ENCODE measurements at places on chromosomes 4 and X.

- no peak for DNase-seq
These were observed 272.7 kb upstream of the PCDH18 start for GRCh38 chr4:137804906-137805495.

DNA sequence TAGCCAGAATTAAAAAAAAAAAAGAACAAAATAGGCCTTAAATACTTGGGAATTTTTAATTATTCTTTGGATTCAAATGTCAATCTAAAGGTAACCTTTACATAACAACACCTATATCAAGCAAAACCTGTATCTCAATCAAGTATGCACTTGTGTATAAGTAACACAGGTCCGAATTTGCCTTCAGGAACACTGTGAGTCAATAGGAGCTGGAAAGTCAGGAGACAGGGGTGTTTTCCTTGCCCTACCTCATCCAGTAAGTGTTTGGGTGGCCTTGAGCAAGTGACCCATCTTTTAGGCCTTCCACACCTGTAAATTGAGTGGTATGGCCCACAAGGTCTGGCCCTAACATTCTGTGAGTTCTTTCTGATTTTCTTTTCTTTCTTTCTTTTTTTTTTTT lies 40.8 kb upstream of the VEGFD start:
- no peak for DNase-seq

- no peak for DNase-seq
These were observed 26.5 kb upstream of the FUNDC1 start for GRCh38 chrX:44569122-44569521.

DNA sequence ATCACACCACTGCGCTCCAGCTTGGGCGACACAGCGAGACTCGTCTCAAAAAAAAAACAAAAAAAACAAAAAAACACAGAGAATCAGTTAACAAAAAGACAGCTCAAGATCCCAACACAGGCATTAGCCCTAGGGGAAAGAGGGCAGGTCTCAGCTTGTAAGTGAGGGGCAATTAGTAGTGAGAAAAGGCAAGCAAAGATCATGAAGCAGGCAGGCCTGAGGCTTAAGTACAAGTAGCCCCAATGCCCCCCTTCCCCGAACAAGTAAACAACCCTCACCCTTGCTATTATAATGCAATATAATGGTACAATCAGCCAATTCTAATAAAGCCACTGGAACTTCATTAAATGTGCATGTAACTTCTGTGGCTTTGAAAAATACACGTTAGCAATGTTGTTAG lies 17.0 kb downstream of the ADGRA3 start:
- DNase-seq = no peak

GRCh38 chrX:538311-538710 lies 92.3 kb upstream of the SHOX start:
- no peak for DNase-seq

DNA sequence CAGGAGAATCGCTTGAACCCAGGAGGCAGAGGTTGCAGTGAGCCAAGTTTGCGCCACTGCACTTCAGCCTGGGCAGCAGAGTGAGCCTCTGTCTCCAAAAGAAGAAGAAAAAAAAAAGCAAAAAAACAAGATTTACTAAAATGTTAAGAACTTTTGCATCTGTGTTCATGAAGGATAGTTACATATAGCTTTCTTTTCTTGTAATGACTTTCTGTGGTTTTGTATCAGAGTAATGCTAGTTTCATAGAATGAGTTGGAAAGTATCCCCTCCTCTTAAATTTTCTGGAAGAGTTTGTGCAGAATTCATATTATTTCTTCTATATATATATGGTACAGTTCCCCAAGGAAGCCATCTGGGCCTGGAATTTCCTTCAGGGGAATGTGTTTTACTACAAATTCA lies 17.0 kb upstream of the GRIPAP1 start:
- no peak for DNase-seq

- DNase-seq = no peak
These were observed 84.3 kb upstream of the PSAPL1 start for GRCh38 chr4:7518871-7519637.

- no peak for DNase-seq
These were observed 146.2 kb downstream of the SPOCK3 start for GRCh38 chr4:167088115-167088514.

DNA sequence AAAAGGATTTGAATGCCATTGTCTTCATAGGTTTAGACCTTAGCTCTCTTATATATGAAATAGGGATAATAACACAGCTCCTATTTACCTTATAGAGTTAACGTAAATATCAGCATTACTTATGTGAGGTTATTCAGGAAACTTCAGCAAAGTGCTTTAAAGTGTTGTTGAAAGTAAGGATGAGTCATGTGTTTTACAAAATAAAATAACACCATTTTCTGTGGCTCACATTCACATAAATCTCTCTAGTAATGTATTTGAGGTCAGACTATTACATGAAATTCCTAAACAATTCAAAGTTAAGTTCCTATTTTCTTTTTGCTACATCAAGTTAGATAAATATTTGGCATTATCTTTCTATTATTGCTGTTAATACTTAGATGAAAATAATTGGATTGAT lies 2.9 kb downstream of the GNRHR start:
- peak; percentile 24 for DNase-seq

DNA sequence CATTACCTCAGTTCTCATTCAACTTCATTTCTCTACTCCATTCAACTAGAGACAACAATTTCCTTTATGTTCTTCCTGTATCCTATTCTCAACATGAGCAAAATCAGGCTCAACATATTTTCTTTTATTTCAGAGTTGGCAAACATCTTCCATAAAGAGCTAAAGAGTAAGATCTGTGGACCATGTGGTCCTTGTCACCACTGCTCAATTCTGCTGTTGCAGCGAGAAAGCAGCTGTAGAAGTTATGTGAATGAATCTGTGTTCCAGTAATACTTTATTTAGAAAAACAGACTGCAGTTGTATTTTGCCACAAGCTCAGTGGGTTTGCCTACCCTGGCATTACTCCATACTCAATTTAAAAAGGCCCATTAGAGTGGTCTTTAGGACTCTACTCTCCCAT lies 2057.3 kb downstream of the ARAP2 start:
- DNase-seq = no peak

- peak; percentile 80 for DNase-seq
These were observed 23.6 kb upstream of the YTHDC1 start for GRCh38 chr4:68373513-68373912.

DNA sequence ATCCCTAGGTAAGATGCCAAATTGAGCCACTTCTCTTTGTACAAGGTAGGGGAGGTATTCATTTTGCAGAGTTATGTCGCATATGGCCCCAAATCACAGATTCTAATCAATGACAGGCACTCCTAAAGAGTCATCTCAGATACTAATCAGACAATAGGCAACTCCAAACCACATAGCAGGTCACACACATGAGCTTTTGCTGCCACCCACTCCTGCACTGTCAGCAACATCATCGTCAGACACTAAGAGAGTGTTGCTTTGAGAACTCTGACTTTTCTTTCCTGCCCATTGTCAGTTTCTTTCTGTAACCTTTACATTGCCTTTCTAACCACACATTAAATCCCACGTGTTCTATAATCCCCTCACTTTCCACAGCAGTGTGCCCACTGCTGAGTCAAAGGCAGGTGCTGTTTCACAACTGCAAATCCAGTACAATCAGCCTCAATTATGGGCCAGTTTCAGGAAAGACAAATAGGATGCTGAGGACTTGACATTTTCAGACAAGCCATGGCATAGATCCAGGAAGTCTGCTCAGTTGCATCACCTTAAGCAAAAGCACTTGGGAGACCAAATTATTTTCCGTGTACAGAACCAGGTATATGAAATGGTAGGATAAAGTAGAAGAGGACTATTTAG lies 23.5 kb downstream of the TMEM31 start:
- peak; percentile 45 for DNase-seq

- DNase-seq = no peak
These were observed 44.9 kb downstream of the CLNK start for GRCh38 chr4:10639664-10640063.

DNA sequence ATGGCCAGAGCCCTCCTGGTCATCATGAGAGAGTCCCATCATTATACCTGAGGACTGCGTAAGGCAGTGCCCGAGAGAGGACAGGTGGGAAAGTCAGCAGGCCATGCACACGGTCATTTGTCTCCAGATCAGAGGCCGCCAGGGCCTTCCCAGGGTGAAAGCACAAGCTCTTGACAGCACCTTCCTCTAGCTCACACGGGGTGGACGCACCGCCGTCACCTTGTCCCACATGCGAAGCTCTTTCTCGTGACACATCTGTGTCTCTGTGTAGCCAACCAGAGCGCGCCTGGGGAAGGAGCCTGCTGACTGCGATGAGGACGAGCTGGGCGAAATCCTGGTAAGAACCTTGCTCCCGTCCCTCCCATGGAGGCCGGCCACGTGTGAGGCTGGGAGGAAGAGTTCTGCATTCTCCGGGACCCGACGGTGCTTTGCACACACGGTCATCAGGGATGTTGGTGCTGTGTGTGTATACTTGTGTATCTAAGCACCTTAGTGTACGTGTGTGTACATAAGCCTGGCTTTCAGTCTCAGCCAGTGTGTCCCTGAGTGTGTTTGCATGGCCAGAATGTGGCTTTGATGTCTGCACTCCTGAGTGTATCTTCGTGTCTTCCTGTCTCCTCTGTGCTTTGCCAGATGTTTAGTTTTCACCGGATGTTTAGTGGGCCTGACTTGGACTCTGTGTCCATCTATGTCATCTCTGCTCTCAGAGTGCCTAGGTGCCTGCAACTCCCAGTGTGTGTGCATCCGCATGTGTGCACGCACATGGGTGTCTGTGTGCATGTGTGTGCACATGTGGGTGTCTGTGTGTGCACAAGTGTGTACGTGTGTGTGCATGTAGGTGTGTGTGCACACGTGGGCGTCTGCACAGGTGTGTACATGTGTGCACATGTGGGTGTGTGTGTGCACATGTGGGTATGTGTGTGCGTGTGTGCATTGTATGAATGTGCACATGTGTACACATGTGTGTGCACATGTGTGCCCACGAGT lies 15.1 kb downstream of the ATP5ME start:
- DNase-seq = no peak

DNA sequence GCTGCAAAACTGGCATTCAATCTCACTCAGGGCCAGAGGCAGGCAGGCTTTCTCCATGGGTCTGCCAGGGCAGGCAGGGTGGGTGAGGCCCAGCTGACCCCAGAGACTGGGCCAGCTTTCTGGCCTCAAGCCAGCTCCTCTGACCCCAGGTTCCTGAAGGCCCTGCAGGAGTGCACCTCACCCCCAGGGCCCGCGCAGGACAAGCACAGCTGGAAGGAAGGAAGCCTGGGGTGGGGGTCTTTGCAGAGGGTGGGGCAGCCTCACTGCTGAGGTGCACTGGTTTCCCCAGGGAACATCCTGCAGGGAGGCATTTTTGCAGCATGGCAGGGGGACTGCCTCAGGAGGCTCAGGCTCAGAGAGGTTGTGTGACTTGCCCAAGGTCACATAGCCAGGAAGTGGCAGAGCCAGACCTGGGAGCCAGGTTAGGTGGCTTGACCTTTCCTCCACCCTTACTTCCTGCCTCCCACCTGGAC lies 31.5 kb upstream of the AFAP1 start:
- DNase-seq = no peak

- DNase-seq = no peak
These were observed 168.5 kb upstream of the PCDH18 start for GRCh38 chr4:137700751-137701150.

DNA sequence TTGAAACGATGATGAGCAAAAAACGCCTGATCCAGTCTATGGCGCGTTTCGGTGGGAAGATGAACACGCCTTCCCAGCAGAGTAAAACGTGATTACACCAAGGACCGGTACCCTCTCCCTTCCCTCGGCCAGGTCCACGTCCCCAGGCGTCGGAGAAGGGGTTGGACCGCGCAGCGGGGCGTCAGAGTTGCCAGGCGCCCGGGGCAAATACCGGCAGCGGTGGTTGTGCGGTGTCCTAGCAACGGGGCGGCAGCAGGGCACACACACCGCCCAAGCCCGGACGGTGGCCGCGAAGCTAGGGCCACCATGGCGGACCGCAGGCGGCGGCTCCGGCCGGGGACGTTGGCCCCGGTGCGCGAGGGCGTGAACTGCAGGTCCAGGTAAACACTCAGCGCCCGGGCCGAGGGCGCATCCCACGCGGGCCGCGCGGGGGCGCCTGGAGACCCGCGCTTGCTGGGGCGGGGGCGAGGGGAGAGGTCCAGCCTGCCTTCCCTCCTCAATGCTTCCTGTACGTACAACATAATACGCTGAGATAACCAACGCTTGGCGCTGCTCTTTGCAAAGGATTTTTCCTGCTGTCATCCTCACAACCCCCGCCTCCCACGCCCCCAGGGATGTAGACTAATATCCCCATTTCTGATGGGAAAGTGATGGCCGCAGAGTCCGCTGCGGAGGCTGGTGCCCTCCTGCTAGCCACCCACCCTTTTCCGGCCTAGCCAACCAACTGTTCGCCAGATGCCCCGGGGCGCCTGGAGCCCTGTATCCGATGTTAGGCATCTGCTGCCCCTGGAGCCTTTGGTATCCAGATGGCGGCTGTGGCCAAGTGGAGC lies at the start of gene FAM47E:
Gene FAM47E, plus strand, starts transcription at position 281 of the 830 bp plus-strand sequence. Its CDS starts 26 bp downstream, at position 307.
- peak; percentile 36 for DNase-seq

DNA sequence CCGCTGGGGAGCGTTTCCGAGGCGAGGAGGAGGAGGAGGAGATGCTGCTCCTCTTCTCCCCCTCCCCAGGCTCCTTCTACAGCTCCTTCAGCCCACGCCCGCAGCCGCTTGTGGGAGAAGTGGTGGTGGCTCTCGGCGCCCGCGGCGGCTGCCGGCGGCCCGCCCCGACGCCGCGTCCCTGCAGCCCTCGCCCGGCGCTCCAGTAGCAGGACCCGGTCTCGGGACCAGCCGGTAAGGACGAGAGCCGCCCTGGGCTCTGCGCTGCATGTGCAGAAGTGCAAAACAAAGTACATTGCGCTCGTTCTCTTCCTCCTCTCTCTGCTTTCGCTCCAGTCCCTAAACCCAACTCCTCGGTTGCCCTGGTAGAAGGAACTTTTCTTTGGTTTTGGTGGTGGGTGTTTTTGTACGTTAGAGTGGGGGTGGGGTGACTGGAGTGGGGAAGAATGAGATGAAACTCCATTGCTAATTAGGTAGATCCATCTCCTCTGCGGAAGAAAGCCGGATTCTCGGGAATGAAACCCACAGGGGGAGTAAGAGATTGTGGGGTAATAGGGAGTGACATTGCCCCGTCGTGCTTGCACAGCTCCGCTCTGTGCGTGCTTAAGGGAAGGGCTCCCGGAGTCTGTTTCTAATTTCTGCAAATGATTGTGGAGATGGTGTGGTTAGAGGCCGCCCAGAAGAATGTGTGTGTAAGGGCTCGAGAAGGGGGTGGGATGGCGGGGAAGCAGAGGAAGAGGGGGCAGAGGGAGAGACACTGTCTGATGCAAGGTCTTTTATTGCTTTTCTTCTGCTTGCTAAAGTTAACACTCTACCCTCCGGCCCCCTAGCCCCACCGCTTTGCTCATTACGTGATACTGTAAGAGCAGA lies 677 bp downstream of the PTPN13 start:
- DNase-seq = peak; percentile 88

GRCh38 chrX:132533409-132533808 lies 44.6 kb upstream of the MBNL3 start:
- DNase-seq = no peak

- DNase-seq = no peak
These were observed 106.6 kb downstream of the CRLF2 start for GRCh38 chrX:1105671-1106419.

- peak; percentile 22 for DNase-seq
These were observed 45.9 kb upstream of the PGM2 start for GRCh38 chr4:37780444-37781130.

- peak; percentile 3 for DNase-seq
These were observed 947.8 kb downstream of the C4orf33 start for GRCh38 chr4:130043732-130044160.

GRCh38 chr4:140066031-140066930 lies 87.7 kb downstream of the MAML3 start:
- no peak for DNase-seq

Data from fibroblast of lung (primary cell).